DND-41 (cell line): ENCODE measurements at places on chromosomes 12 and 14.

DNA sequence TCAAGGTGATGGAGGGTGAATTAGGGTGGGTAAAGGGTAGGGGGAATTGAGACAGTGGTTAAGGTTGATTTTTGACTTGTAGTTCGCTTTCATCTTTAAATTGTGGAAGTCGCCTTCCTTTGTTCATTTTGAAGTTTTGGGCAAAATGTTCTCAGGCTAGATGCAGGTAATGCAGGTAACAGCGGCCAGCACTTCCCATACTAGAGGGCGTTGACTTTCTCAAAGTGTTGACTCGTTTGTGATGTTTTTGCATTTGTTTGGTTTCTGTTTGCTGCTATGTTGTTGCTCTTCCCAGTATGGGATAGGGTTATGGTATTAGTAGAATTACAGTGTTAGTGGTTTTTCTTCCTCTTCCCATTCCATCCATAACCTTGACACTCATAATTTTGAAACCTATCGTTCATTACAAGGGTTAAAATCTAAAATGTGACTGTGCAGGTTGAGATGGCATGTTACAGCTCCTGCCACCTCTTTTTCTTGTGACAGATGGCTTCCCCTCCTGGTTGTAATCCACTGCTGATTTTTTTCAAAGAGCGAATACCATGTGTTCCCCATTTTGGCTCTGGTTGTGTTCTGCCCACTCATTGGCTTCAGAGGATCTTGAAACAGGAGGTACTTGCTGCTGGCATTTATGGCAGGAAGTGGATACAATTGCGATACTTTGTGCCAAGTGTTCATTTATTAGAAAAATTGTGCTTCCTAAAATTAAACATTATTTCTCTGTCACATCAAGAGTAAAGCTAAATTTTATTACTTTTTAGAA, 57.1 kb downstream of the ERC1 start:
- no peak for DNase-seq

- DNase-seq, result no peak
Observed at GRCh38 chr12:47811072-47811396, 8.7 kb downstream of the HDAC7 start.

DNA sequence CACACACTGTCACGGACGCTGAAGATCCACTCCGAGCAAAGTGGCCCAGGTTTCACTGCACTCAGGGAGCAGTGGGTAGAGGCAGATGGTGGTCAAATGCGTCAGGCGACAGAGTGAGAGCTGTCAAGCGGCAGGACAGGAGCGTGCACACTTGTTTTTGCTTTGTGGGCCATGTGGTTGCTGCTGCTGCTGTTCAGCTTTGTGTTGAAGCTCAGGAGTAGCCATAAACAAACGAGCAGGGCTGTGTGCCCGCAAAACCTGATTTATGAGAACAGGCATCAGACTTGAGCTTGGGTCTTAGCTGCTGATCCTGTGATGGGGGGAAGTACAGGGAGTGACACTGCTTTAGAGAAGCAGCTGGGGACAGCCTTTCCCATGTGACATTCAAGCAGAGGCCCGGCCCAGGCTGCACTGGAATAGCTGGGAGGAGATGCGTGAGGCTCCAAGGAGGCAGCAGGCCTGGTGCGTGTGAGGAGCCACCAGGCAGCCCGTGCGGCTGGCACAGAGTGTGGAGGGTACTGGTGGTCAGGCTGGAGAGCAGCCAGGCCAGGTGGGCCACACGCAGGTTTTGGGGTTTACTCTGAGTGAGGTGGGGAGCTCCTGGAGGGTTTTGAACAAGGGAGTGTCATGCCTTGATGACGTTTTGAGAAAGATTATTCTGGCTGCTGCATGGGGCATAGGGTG, 31.1 kb upstream of the ASPG start:
- DNase-seq, result no peak

DNA sequence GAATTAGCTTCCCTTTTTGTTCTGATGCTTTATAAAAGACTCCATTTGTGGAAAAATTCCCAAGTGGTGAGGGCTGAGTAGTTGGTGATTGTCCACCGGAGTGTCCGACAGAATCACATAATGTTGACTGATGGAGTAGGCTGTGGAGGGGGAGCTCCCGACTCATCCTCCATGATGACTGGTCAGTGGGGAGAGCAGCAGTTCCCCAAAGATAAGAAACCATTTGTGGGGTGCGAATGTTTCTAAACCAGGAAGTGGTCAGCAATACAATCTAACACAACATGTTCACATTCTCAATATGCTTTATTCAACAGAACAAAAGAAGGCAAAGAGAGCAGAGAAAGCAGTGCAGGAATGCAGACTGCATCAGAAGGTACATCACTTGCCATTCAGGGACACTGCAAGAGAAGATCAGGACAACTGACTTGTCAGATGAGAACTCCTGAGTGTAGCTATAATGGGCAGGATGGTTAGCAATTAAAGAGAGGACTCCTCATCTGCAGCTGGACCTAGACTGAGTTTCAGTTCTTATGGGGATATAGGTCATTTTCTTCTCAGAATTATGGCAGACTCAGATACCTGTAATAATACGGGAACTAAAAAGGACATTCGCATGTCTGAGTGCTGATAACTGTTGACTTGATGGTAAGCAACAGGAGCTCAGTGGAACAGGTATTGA, 5.4 kb downstream of the KRT6B start:
- DNase-seq, result no peak

- DNase-seq, result no peak
Observed at GRCh38 chr12:91361864-91362263, 179.2 kb upstream of the DCN start.

DNA sequence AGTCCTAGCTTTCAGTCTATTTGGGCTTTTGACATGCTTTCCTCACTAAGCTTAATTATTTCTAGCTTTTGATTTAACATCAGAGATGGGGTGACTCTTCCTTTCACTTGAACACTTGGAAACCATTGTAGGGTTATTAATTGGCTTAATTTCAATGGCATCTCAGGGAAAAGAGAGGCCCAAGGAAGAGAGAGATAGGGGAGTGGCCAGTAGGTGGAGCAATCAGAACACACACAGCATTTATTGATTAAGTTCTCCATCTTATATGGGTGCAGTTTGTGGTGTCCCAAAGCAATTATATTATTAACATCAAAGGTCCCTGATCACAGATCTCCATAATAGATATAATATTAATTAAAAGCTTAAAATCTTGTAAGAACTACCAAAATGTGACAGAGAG, 1466.1 kb upstream of the SEL1L start:
- no peak for DNase-seq
